CD8-positive, alpha-beta memory T cell (primary cell): ENCODE measurements at places on chromosomes 7 and 10.

- DNase-seq: no peak
Observed at GRCh38 chr7:106029941-106030340, 66.9 kb downstream of the CDHR3 start.

GRCh38 chr10:15433850-15434537 is 62.9 kb upstream of the FAM171A1 start:
- no peak for DNase-seq

DNA sequence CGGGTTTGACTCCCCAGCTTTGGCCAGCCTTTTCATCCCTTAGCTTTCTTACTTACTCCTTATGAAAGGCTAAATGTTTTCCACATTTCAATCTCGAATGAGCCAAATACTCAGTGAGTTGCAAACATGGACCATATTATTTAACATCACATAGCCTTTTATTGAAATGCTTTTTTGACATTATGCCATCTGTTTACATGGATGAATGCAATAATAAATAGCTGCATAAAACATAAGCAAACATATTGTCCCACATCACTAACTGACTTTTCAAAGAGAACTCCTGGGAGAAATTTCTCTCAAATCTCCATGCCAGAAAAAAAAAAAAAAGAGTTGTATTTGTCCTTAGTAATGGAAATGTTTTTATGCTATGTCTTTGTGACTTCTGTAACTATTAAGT is 134.9 kb downstream of the LSMEM1 start:
- no peak for DNase-seq

DNA sequence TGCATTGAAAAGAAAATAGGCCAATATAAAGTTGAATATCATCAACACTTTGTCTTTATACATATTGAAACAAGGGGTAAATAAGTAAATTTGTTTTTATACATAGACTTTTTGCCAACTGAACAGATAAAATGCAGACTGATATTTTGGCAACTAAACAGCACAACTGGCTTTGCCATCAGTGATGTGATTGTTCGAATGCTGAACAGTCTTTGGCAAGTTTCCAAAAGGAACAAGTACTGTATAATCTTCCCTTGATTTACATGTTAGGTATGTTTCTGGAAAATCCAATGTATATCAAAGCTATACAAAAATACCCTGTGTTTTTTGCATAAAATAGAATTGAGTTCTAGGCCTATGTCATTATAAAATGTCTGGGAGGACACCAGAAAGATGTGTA is 18.2 kb upstream of the ANKRD1 start:
- no peak for DNase-seq

GRCh38 chr10:16904049-16904448 is 86.8 kb upstream of the RSU1 start:
- DNase-seq: no peak

DNA sequence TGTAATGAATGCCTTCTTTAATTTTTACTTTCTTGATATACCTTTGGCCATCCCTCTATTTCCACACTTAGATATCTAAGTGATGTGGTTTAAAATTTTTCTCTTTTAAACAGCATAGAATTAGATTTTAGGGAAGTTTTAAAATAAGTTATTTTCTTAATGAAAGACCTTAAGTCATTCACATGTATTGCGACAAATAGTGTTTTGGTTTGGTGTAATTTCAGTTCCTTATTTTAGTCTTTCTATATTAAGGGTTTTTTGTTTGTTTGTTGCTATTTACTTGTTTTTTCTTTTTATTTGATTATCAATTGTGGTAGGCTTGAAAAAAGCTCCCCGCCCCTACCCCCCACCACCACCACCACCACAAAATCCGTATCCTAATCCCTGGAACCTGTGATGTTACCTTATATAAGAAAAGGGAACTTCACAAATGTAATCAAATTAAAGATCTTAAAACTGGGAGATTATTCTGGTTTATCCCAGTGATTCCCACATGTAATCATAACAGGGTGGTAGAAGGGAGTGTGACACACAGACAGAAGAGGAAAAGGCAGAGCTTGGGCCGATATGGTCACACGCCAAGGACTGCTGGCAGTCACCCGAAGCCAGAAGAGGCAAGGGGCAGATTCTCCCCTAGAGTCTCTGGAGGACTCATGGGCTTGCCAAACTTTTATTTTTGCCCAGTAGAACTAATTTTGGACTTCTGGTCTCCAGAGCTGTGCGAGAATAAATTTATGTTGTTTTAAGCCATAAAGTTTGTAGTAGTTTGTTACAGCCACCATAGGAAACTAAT is 149.7 kb downstream of the NPSR1 start:
- DNase-seq: no peak

GRCh38 chr7:20083781-20084180 is 133.4 kb downstream of the MACC1 start:
- DNase-seq: no peak

DNA sequence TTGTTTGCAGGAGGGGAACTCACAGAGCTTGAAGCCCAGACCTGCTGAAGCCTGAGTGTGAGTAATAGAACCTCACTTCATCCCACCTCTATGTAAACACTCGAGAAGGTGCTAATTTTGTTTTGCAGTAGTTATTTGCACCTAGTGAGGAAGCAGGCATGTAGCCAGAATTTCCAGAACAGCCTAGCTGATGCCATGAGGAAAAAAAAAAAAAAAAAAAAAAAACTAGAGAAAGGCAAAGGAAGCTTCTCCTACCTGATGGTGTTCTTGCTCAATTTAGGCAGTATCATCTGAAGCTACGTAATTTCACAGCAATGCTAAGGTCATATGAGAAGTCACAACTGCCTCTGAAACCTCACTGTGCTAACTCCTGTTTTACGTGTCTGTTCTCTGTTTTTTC is 13.6 kb upstream of the GPR37 start:
- no peak for DNase-seq

DNA sequence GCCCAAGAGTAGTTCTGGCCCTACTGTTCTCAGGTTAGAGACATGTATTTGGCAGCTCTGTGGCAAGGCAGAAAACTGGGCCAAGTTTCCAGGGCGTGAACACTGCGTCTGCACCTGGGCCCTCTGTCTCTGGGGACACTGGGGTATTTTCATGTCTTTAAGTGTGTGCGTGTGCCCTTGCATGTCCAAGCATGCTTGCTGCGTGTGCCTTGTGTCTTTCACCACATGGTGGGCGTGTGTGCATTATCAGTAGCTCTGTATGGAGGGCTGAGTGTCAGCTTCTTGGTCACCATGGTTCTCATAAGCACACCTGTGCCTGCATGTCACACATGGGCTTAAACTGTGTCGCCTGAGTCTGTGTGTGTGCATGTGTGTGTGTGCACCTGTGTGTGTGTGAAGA is 69.3 kb downstream of the HIPK2 start:
- DNase-seq: no peak

DNA sequence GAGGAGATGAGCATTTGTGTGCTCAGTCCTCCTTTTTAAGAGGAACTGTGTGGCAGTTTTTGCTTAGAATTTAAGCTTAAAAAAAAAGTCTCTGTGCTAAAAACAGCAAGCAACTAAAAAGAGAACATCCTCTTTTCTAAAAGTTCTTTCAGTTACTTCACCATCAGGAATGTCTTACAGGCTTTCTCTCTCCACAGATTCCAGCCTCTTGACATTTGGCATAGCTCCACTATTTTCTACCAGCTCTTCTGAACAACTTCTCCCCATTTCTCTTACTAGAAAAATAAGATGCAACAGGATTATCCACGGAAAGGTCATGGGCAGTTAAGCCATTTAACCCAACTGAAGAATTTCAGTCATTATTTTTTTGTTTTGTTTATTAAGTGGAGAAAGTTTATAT is 13.2 kb downstream of the PCLO start:
- no peak for DNase-seq

DNA sequence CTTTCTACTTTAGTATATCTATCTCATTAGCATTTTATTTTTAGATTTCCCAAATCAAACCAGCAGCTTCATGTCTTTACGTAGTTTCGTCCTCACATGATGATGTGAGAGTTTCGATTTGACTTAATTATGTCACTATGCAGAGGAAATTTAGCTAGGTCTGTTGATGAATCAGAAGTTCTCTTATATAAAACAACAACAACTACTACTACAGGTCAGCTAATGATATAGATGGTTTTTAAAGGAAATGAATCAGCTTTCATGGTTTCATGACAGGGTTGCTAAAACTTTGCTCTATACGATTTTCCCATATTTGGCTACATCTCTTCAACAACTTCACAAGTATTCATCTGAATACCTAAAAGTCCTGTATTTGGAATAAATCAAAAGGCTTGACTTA is 28.6 kb downstream of the JAZF1 start:
- no peak for DNase-seq

DNA sequence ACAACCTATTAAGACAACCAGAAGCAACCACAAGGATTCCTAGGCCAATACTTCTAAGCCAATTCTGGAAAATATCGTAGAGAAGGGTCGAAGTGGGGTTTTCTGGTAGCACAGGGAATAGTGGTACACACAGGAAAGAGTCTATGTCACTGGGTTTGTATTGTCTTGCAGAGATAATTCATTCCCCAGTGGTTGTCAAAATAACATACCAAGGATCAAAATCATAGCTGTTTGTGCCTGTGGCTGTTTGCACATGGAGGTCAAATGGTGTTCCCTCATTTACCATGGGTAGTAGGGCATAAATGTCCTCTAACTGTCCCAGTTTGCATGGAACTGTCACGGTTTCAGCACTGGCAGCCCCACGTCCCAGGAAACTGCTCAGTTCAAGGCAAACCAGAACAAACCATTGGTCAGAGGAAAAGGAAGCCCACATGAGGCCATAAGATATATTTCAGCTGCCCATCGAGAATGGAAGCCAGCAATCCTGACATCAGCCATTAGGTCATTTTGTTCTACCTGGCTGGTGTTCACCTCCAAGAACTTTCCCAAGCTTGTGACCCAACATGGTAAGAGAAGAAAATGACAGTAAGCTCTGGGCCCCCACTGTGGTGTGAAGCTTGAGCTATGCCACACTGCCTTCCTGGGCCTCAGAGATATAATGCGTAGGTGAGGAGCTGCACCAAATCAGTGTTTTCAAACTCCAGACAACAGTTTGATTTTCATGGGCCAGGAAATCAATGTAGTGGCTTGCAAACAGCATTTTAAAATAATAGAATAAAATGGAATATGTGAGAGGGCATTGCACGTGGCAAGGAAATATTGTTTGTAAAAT is 53.9 kb upstream of the NFE2L3 start:
- DNase-seq: no peak

- DNase-seq: no peak
Observed at GRCh38 chr10:1398626-1399410, 338.5 kb downstream of the ADARB2 start.

DNA sequence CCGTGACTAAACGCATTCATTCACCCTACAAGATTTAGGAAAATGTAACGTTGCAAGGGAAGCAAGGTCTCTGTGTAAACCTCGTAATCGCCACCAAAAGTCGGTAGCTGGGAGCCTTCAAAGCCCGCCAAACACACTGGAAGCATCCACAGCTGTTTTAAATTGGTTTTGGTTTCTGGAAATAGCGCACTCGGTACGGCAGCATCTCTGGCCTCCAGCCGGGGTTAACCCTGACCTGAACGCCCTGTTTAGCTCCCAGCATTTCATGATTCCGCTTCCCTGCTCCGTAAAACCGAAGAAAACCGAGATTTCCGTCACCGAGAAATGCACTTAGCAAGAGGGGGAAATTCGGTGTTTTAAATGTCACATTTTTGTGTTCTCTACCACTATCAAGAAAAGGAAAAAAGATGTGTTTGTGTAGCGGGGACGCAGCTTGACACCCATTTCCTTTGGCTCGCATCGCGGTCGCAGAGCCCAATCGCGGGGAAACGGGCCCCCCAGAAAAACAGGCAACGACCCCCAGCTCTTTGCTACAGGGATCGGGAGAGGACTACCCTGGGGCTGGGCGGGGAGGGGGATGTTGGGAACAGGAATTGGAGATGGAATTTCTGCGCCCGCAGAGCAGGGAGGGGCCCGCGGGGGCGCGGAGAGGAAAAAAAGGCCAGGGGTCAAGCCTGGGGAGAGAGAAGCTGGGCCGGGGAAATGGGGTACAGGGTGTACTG is 646 bp downstream of the SGCE start:
- DNase-seq: peak; percentile 2

- no peak for DNase-seq
Observed at GRCh38 chr7:148650232-148650858, 48.4 kb upstream of the CUL1 start.

- no peak for DNase-seq
Observed at GRCh38 chr10:50334273-50334672, 83.0 kb upstream of the ASAH2 start.

GRCh38 chr10:44882166-44882720 is 28.9 kb upstream of the TMEM72 start:
- DNase-seq: no peak

GRCh38 chr10:97683556-97684367 is 3.3 kb downstream of the AVPI1 start:
- no peak for DNase-seq

DNA sequence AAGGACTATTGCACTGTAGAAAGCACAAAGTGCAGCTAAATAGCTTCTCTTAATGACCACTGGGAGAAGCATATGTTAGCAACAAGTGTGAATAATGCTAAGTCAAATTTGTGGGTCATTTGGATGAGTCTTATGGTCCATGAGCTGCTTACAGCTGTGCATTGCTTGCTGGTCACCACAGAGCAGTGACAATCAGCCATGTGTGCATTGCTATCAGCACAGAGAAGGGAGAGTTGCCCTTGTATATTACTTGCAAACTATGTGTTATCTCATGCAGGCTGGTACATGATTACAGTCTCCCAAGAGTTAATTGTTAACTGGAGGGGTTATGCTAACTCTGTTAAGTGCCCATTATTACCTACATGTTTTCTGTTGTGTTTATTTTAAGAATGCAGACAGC is 25.7 kb downstream of the MRPS33 start:
- DNase-seq: no peak

GRCh38 chr10:129373718-129374117 is 93.3 kb upstream of the MGMT start:
- DNase-seq: no peak

DNA sequence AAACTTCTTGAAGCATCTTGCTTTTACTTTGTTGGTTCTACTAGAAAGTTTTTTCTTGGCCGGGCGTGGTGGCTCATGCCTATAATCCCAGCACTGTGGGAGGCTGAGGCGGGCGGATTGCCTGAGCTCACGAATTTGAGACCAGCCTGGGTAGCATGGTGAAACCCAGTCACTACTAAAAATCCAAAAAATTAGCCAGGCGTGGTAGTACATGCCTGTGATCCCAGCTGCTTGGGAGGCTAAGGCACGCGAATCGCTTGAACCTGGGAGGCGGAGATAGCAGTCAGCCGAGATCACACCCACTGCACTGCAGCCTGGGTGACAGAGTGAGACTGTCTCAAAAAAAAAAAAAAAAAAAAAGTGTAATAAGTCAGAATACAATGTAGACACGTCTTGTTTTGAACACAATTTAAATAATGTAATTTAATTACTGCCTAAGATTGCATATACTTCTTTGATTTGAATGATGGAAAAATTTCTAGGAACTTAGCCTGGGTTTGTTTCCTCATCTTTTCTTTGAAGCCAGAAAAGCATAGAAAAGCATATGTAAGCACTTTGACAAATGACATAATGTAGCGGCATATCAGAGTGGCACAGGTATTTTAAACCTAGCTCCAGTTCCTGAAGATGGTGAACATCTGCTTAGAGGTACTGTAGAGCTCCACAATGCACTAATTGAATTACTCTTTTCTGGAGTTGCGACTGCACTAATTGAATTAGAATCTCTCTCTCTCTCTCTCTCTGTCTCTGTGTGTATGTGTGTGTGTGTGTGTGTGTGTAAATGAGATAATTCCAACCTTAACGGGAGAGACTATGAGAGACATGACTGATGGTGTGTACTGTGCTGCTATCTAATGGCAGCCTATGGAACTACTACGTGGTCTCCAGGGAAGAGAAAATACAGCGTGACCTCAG is 87.8 kb downstream of the BTRC start:
- peak; percentile 13 for DNase-seq
